Left hindlimb (tissue), 1 donor: ENCODE measurements at places on chromosomes 11 and 22.

DNA sequence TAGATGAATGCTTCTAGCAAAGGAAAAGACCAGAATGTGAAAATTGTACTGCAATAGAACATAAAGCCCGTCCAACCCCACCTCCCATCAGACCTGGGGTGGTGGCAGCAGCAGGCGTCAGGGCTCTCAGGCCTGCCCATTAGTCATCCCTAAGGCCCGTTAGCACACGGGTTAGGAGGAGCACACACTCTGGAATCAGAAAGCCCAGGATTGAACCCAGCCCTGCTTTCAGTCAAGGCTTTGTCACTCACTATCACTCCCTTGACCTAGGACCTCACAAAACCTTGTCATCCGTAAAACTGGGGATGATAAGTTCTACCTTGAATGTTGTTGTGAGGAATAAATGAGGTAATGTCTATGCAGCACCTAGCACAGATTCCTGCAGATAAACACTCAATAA lies 26.9 kb downstream of the MICAL3 start:
- no peak for DNase-seq

GRCh38 chr11:11477695-11478420 lies 124.8 kb upstream of the CSNK2A3 start:
- no peak for DNase-seq

DNA sequence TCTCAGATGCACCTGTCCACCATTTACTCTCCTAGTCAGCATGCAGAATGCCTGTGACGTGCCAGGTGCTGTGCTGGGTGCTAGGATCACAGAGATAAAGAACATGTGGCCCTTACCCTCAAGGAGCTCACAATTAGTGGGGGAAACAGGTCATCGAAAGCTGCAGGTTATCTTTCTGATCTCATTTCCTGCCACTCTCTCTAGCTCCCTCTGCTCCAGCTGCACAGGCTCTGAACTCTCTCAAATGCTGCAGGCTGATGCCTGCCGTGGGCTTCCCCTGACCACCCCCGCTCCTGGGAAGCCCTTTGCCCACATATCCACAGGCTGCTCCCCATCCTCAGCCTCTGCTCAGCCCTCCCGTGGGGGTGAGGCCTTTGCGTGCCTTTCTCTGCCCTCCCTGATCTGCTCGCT lies 29.6 kb downstream of the SHANK3 start:
- peak; percentile 9 for DNase-seq

GRCh38 chr11:26478710-26479109 lies 93.4 kb downstream of the MUC15 start:
- no peak for DNase-seq

- no peak for DNase-seq
These were observed 36.2 kb upstream of the TRPC6 start for GRCh38 chr11:101620026-101620425.

DNA sequence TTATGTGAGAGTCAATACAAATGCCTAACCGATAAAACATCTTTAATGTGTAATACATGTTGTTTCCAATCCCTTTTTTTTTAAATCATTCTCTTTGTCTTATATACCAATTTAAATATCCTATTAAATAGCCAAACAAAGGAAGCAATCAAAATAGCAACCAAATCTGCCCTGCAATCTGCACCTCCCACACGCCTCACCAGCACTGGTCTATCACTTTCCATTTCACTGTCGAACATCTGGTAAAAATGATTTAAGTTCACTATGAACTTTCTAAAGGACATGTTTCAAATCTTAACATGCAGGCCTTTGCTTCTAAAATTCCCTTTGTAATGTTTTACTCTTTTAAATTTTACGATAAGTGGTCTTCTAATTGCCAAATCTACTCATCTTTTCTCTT lies 1305.5 kb upstream of the TENM4 start:
- no peak for DNase-seq

- DNase-seq, result no peak
These were observed 89.9 kb downstream of the OR4A15 start for GRCh38 chr11:55457641-55458040.

DNA sequence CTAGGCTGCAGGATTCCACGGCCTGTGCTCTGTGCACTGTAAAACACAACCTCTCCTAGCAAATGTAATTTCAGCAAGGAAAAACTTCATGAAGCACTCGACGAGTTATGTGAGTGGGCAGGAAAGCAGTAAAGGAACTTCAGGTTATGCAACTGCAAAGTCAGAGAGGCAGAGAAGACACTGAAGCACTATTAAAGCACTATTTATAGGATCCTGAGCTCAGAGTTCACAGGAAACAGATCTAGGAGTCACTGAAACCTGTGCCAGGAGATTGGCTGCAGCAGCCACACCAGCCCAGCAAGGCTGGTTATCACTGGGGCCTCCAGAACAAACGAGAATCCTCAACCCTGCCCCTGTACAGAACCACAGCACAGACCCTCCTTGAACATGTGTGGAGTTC lies 2.5 kb downstream of the SMIM35 start:
- no peak for DNase-seq

GRCh38 chr22:33382436-33382835 lies 324.3 kb upstream of the SYN3 start:
- no peak for DNase-seq

- DNase-seq, result peak; percentile 93
These were observed 14.9 kb downstream of the DCPS start for GRCh38 chr11:126318574-126319373.

- no peak for DNase-seq
These were observed 39.4 kb downstream of the IRAG1 start for GRCh38 chr11:10653946-10654810.

- DNase-seq, result no peak
These were observed 19.9 kb downstream of the CTNND1 start for GRCh38 chr11:57781529-57781943.

DNA sequence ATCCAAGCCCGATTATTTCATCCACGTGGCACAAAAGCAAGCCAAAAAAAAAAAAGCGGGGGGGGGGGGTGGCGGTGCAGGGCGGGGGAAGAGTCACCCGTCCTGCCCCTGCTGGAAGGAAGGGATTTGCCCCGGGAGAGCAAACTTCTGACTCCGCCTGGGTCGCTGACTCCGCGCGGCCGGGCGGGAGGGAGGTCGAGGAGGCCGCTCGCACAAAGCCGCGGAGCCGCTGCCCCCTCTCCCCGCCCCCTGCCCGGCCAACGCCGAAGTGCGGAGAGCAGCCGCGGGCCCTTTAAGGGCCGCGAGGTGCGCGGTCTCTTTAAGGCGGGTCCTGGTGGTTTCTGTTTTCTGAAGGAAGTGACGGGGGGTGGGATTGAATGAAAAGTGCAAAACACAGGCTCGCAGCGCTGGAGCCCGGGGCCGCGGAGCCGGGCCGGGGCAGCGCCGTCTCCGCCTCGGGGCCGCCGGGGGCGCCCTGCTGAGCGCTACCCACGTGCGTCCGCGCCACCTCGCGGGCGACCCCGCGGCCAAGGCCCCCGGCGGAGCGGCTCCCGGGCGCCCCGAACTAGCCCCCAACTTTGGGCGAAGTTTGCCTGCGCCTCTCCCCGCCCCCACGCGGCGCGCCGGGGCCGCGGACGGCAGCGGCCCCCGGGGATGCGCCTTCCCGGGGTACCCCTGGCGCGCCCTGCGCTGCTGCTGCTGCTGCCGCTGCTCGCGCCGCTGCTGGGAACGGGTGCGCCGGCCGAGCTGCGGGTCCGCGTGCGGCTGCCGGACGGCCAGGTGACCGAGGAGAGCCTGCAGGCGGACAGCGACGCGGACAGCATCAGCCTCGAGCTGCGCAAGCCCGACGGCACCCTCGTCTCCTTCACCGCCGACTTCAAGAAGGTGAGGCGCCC lies at the start of gene OAF:
Gene OAF (plus strand): TSS at position 407 of the 896 bp plus-strand sequence. CDS start 248 bp downstream, at position 655.
- DNase-seq, result peak; percentile 94

GRCh38 chr11:50182486-50182885 lies 149.8 kb downstream of the OR4C45 start:
- no peak for DNase-seq

DNA sequence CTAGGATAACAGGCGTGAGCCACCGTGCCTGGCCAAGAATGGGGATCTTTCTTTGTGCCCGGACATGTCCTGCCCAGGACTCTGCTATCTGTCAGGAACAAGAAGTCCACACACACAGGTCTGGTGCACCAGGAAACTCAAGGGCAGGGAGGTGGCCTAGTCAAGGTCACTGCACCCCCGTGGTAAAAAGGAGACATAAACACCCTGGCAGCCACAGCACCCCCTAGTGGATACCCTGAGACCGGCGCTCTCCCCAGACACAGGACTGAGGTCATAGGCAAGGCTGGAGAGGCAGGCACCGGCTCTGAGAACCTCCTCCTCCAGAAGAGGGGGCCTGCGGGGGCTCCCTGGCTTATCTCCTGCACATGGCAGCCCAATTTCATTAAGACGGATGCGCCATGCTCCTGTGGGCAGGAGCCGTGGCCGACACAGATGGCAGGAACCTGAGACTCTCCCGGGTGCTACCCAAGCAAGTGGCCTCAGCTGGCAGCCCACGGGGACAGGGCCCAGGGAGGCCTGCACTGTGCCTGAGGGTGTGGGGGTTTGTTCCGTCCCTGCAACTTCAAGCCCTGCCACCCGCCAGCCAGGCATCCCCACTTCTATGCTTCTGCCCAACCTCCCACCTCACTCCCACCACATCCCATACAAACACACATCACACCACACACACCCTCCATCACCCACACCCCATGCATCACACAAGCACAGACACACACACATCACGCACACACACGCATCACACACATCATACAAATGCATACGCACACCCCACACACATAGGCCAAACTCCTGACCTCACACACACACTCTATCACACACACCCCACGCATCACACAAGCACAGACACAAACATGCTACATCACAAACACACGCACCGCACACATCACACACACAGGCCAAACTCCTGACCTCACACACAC lies 19.6 kb downstream of the MACROD1 start:
- DNase-seq, result no peak

GRCh38 chr11:118837868-118838267 lies 45.8 kb upstream of the CXCR5 start:
- DNase-seq, result no peak

GRCh38 chr11:64861227-64861975 lies 16.9 kb upstream of the CDC42BPG start:
- DNase-seq, result no peak

- DNase-seq, result no peak
These were observed 17.0 kb downstream of the IMMP1L start for GRCh38 chr11:31492320-31492913.

DNA sequence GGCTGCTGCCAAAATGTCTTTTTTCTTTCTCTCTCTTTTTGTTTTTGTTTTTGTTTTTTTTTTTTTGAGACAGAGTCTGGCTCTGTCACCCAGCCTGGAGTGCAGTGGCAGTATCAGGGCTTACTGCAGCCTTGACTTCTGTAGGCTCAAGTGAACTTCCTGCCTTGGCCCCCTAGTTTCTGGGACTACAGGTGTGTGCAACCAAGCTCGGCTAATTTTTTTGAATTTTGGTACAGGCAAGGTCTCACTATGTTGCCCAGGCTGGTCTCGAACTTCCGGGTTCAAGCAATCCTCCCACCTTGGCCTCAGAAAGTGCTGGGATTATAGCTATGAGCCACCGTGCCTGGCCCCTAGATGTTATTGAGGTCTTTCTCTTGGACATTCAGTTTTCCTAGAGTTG lies 2.2 kb upstream of the DDX10 start:
- DNase-seq, result no peak
